ENCODE measurements at places on chromosomes 3 and 15. TPM values are rescaled to one million over a fixed set of nuclear protein-coding genes. Genes with fewer than 3 reads are reported as not detected.

HCLS1 gene
- total RNA-seq = 0.13 TPM

CDC25A gene
- 14.9 TPM for total RNA-seq

ANKRD34C gene
- total RNA-seq = not detected

AHSG gene
- not detected for total RNA-seq

RUVBL1 gene
- total RNA-seq = 161 TPM

CEP19 gene
- total RNA-seq = 4.5 TPM

GORASP1 gene
- total RNA-seq = 56.8 TPM

COL8A1 gene
- total RNA-seq = not detected

GRCh38 chr3:115323380-115323779, 176.3 kb upstream of the ZBTB20 start:
- DNase-seq = no peak

DNA sequence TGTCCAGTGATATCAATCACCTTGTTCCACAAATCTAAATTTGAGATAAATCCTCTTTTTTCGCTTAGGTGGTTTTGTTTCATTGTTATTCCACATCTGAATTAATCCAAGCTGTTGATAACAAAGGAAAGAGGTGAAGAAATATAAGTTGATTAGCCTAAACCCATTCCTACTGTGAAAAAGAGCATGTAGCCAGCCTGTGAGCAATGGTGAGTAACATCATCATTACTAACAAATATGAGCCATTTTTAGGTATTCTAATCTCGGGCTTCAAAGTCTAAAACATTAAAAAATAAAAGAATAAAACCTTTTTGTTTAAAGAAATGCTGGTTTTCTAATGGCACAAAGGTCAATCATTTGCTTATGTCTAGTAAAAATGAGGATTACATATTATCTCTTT, 52.1 kb upstream of the P3H2 start:
- DNase-seq = no peak

- no peak for DNase-seq
Observed at GRCh38 chr15:101047301-101047781, 128.2 kb downstream of the LRRK1 start.

DNA sequence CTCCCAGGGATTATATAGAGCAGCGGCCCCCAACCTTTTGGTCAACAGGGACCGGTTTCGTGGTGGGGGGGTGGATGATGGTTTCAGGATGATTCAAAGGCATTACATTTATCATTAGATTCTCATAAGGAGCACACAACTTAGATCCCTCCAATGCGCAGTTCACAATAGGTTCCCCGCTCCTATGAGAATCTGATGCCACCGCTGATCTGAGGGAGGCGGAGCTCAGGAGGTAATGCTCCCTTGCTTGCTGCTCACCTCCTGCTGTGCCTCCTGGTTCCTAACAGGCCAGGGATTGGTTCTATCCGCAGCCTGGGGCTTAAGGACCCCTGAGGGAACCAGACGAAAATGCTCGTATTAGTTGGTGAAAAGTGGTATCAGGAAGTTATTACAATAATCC, 1.3 kb upstream of the HACD2 start:
- peak; percentile 71 for DNase-seq

- DNase-seq = no peak
Observed at GRCh38 chr3:123287051-123287961, 85.6 kb downstream of the SEC22A start.

- no peak for DNase-seq
Observed at GRCh38 chr3:182921665-182922355, 58.5 kb downstream of the DCUN1D1 start.

DNA sequence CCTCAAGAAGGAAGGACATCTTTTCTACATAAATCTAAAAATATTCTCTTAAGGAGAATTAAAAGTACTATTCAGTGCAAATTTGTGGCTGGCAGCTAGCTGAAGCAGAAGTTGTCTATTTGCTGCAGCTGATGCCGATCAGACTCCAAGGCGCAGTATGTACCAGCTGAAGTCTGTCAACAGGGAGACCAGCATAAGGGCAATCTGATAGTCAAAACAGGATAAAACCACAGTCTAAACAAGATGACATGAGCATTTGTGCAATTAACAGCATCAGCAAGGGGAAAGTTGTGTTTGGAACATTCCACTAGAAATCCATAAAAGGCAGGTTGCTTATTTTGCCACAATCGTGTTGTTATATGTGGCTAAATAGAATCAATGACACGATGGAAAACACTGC, 198.2 kb upstream of the ROBO2 start:
- DNase-seq = no peak

DNA sequence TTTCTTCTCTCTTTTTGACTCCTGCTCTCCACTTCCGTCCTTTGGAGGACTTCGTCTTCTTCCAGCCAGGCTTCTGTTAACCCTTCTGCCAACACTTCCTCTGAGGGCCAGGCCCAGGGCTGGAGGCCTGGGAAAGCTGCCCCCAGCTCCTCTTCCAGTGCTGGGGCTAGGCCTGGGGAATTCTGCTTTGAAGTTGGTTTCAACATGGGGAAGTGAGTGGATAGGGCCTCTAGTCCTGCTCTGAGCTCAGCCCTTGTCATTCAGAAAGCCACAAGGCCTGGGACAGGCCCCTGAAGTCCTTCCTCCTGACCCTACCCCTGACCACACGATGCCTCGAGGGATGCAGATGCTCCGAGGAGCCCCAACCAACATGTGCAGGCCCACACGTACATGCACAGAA, 53.9 kb upstream of the HERC1 start:
- DNase-seq = no peak

DNA sequence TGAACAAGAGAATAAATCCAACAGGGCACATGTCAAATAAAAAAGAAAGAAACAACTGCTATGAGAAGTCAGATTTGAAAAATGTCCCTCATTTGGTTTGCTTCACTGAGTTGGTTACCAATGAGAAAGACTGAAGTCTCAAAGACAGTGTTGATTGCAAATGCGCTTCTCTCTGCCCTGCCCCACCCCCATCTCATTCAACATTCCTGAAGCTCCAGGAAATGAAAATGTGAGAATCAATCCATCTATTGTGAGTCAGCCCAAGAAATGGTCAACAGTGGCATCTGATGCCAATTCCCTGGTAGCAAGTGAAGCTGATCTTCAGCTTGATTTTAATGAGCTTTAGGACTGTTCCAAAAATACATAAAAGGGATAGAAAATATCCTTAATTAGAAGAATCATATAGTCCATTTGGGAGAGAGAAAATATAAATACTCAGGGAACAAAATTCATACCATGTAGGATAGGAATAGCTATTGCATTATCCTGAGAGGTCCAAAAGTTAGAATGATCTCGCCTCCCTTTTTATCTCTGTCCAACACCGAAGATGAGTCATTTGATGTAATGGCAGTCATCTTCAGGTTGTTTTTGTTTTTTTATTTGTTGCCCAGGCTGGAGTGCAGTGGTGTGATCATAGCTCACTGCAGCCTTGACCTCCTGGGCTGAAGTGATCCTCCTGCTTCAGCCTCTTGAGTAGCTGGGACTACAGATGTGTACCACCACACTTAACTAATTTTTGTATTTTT, 200.3 kb upstream of the UMPS start:
- DNase-seq = peak; percentile 82

DNA sequence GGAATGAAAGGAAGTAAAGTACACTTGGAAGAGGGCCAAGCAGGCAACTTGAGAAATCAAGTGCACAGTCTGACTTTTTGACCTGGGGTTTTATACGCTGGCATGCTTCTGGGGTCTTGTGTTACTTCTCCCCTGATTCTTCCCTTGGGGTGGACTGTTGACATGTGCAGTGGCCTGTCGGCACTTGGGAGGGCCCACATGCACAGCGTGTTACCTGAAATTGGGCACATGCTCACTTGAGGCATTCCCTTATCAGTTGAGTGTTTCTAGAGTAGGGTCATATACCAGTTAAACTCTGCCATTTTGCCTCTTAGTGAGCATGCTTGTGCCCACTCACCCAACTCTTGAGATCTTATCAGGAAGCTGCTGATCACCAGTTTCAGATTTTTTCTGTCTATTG, 329.1 kb upstream of the SOX2 start:
- DNase-seq = no peak

DNA sequence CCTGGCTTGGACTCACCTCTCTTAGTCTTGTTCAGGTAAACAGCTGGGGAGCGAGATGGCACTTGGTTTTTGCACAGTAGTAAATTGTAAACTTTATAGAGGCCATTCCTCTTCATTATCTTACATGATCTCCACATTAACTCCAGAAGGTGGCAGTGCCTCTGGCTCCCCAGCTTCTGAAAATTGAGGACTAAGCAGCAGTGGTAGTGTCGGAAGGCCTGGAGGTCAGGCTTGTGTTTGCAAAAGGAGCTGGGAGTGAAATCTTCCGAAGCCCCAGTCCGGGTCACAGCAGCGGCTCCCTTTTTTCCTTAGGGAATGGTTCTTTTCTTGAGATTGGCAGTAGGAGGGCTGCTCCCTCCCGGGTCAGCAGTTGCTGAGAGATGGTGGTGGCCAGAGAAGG, 85.7 kb downstream of the FNDC3B start:
- DNase-seq = peak; percentile 40

DNA sequence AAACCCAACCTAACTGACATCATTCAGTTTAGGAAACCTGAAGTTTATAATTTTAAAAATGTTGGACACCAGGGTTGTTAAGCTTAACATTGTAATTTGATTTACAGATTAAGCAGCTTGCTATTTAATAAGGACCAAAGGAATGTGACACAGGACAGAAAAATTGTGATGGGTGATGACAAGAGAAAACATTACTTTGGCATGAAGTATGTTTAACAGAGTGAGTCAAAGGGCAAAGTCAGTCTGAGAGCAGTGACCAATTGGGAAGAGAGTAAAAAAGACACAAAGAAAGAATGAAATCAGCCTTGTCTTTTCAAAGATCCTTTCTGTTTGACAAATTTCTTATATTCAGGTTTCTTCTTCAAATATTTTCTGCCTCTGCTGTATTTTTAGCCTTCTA, 1301.6 kb downstream of the SI start:
- DNase-seq = no peak

- no peak for DNase-seq
Observed at GRCh38 chr3:51678641-51679040, 7.6 kb downstream of the TEX264 start.

GRCh38 chr15:85545185-85545584, 164.8 kb downstream of the AKAP13 start:
- peak; percentile 71 for DNase-seq

DNA sequence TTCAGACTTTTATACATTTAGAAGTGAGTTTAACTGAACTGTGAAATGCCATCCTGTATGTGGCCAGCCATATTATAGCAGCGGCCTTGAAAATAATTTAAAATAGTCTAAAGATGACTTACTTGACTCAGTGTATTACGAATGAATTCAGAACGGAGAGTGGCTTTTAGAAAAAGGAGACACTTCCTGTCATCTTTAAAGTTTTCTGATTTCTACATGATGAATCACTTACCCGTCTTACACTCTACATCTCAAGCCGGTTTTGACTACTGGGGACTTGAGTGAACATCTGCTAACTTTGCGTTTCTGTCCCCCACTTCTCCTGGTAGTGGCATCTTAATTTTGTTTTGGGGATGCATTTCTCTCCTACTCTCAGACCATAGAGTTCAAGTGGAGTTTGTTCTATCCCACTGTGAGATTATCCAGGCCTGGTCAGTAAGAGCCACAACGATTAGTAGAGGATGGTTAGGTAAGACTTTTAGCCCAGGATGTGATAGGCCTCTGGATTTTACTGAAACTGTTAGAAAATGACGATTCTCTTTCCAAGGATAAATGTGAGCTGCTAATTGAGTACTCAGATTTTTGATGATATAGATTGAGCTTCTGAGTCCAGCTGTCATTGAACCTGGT, 175.4 kb upstream of the CADPS start:
- DNase-seq = no peak

Data from SK-MEL-5 (cell line).